ENCODE measurements at places on chromosomes 7 and 10.
A peak's percentile ranks its signal among the peaks of the same experiment; 100 is the strongest.

DNA sequence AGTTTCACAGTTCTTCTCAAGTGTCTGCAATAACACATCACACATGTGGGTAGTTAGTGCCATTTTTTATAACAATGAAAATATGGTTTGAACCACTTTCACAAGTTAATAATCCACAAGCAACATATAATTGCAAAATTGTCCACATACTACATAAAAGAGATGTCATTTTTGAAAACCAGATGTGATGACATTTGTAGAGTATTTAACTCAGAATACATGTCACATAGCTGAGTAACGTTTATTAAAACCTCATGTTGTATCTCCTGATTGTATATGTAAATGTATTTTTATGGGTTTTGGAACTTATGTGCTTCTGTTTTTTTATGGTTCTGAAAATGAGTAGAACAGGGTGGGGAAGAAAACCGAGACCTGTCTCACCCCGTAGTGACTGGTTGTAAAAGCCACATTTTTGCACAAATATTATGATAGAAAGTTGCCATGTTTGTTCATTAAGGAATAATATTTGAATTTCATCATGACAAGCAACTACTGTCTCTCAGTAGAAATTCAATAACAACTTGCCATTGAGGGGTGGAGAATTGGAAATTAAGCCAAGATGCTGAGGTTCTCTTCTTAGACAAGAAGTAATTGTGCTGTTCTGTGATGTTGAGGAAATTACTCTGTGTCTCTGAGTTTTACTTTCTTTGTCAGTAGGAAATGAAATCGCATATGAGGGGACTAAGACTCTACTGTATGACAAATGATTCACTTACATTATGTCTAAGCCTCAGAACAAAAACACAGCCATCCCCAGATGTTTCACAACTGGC is 29.2 kb upstream of the EGFR start:
- no peak for DNase-seq

- DNase-seq: no peak
Measured at GRCh38 chr10:10869592-10869991, 148.1 kb upstream of the CELF2 start.

GRCh38 chr7:122682815-122683550 is 15.9 kb downstream of the RNF133 start:
- DNase-seq: no peak

- no peak for DNase-seq
Measured at GRCh38 chr10:108791030-108791429, 1132.3 kb downstream of the XPNPEP1 start.

- no peak for DNase-seq
Measured at GRCh38 chr10:104059364-104059763, 26.3 kb downstream of the COL17A1 start.

DNA sequence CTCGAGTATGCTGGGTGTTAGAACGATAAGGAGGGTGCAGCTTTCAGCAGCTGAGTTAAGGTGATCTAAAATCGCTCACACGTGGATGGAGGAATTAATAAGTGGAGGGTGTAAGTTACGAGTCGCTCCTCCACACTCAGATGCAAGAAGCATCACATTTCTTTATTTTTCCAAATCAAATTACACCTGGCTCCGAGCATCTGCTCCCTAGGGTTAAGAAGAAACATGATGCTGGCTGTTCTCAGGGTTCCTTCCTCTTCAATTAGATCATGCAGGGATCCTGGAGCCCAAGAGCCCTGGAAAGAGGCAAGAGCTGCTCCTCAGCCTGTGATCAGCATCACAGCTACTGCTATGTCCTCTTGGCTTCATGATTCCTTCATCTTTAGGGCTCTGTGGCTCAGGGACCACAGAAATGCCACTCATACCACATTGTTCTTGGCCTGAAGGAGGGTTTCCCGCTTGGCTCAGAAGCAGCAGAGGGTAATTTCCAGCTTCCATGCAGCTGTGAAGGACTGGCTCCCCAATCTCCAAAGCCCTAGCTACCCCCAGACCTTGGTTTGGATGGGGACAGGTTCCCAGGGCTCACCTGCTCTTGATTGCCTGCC is 235.9 kb upstream of the ZNF32 start:
- no peak for DNase-seq

GRCh38 chr7:7479275-7479805 is 56.3 kb downstream of the COL28A1 start:
- DNase-seq: no peak

GRCh38 chr10:114412907-114413797 is 8.8 kb upstream of the AFAP1L2 start:
- no peak for DNase-seq

- DNase-seq: no peak
Measured at GRCh38 chr7:145909991-145910513, 206.5 kb upstream of the CNTNAP2 start.

DNA sequence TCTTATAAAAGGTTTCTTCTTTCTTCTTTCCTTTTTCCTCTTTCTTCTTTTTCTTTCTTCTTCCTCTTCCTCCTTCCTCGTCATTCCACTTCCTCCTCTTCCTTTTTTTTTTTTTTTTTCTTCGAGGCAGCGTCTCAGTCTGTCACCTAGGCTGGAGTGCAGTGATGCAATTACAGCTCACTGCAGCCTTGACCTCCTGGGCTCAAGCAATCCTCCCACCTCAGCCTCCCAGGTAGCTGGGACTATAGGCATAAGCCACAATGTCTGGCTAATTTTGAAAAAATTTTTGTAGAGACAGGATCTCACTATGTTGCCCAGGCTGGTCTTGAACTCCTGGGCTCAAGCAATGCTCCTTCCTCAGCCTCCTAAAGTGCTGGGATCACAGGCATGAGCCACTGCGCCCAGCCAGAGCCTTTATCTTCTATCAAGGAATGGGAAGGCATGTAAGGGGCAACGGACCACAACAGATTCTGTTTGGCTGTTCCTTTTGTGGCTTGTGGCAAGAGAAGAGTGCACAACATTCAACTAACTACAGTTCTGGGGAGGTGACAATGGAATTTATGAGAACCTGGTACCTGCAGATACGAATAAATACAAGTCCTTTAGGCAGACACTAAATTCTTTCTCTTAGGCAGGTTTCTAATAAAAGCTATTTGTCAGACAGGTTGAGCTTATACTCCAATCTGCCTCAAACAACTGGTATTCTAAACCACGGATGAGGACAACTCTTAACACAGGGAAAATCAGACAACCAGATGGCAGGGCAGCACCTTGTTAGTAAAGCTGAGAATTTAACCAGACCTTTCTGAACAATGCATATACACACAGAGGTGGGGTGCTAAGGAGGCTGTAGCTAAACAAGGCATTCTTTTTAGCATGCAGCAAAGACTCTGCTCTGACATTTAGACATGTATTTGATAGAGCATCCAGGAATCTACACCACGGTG is 100.3 kb downstream of the DOCK4 start:
- DNase-seq: no peak

DNA sequence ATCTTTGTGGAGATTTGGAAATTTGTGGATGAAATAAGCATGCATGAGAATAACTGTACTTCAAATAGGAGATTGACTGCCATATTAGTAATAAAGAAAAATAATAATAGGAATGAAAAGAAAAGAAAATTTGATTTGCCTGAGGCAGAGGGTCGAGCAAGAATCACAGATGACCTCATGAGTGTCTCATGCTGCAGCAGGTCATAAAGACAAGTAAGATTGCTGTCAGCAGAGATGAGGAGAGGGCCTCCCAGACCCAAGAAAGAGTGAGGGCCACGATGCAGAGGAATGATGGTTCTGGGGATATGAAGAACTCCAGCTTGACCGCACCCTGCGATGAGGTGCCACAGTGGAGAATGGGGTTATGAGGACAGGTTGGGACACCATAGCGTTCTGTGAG is 39.2 kb downstream of the TOMM7 start:
- DNase-seq: no peak

GRCh38 chr7:44621034-44621749 is 14.8 kb downstream of the OGDH start:
- no peak for DNase-seq

- no peak for DNase-seq
Measured at GRCh38 chr7:36597090-36597773, 127.1 kb downstream of the AOAH start.

DNA sequence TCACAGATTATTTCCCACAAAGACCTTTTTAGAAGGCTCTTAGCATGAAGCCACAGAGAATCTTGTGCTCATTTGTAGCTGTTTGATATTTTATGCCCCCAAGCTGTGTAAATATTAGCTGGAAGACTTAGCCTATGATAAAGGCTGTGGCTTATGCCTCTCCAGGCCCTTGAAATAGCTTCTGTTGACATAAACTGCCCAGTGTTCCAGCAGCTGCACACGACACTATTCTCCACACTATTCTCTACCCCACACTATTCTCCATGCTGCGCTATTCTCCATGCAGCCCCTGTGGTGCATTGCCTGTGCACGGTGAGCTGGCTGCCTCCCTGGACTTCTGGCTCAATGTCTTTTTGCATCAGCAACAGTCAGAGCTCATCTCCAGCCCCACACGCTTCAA is 13.1 kb downstream of the DDC start:
- no peak for DNase-seq

- DNase-seq: no peak
Measured at GRCh38 chr7:35777121-35777520, 23.7 kb upstream of the SEPTIN7 start.

DNA sequence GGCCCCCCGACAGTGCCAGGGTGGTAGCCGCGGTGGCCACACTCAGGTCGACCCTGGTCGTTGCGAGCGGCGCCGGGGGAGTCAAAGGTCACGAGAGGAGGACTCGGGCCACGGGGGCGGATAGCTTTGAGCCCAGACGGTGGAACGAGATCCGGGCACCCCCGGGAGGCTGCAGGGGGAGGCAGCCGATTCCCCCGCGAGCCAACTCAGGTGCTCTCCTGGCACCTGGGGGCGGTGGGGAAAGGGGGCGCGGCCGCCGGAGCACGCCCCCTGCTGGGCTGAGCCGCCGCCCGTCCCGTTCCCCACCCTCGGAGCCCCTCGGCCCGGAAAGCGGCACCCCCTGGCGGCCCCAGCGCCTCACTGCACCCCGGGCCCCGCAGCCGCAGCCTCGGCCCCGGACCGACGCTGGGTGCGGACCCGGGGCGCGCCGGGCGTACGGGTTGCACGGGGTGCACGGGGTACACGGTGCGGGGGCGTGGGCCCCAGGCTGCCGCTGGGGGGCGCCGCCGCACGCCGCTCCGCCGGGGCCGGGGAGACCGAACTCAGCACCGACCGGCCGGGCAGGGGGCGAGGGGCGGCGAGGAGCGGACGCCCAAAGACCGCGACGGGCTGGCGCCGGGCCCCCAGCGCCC is 521 bp upstream of the NYAP1 start:
- DNase-seq: peak; percentile 83

GRCh38 chr7:129499999-129500398 is 2.3 kb upstream of the SMKR1 start:
- DNase-seq: no peak

- DNase-seq: no peak
Measured at GRCh38 chr7:91518058-91518457, 253.8 kb downstream of the FZD1 start.

GRCh38 chr10:111018021-111018420 is 58.8 kb upstream of the ADRA2A start:
- DNase-seq: no peak

Data from stimulated activated CD4-positive, alpha-beta T cell treated with anti-CD3 and anti-CD28 coated beads, Interleukin-1b, Interleukin-23, amount 100 ng/mL, for 1 hour (primary cell).